RCC 7860 (cell line): ENCODE measurements at places on chromosomes 2 and 18.
A peak's percentile ranks its signal among the peaks of the same experiment; 100 is the strongest.

GRCh38 chr18:79921984-79922965 lies 29.2 kb downstream of the SLC66A2 start:
- no peak for DNase-seq

DNA sequence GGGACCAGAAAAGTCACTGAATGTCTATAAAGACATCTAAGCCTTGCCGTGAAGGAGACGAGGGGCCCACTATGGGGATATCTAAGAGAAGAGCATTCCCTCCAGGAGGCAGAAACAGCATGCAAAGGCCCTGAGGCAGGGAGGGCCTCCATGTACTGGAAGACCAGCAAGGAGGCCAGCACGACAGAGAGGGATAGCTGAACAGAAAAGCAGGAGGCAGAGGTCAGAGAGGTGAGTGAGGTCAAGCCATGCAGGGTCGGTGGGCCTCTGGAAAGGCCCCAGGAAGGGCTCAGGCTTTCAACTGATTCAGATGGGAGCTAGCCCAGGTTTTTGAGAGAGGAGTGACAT lies 5.7 kb downstream of the TRABD2A start:
- no peak for DNase-seq

DNA sequence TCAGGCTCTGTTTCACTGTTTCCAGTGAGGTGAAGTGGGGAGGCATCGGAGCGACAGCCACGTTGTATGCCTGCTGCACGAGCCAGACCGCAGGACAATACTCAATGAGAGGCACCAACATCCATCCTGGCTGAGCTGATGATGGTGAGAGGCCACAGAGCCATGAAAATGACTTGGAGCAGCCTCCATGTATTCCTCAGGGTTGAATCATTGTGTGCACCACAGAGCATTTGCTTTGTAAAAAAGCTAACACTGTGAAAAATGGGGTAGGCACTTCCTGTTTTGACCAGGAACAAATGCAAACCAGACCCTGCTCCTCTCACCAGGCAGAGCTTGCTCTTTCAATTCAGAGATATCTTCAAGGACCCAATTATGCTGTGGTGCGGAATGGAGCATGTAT lies 87.2 kb downstream of the LPIN1 start:
- no peak for DNase-seq

- DNase-seq = no peak
Observed at GRCh38 chr2:148048475-148049221, 27.8 kb downstream of the MBD5 start.

DNA sequence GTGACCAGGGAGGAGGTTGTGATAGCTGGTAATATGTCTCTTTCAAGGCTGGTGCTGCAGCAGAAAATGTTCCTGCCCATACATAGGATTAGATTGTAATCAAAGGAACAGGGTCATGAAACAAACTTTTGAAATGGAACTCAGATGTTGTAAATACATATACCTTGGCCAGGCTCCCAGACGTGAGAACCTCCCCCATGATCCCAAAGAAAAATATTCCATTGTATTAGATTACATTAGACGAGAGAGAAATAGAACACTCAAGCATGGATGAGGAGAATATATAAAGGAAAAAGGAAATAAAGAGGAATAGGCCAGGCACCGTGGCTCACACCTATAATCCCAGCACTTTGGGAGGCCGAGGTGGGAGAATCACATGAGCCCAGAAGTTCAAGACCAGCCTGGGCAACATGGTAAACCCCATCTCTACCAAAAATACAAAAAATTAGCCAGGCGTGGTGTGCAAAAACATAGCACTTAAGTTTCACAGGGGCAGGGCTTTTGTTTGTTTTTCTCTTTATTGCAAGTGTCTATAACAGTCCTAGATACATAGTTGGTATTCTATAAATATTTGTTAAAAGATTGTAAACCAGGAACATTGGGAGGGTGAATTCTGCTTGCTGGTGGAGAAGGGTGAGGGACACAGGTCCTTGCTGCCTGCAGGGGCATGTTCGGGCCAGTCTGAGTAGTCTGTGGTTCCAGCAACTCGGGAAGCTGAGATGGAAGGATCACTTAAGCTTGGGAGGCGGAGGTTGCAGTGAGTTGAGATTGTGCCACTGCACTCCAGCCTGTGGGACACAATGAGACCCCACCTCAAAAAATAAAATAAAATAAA lies 52.8 kb downstream of the RPL37A start:
- DNase-seq = no peak

DNA sequence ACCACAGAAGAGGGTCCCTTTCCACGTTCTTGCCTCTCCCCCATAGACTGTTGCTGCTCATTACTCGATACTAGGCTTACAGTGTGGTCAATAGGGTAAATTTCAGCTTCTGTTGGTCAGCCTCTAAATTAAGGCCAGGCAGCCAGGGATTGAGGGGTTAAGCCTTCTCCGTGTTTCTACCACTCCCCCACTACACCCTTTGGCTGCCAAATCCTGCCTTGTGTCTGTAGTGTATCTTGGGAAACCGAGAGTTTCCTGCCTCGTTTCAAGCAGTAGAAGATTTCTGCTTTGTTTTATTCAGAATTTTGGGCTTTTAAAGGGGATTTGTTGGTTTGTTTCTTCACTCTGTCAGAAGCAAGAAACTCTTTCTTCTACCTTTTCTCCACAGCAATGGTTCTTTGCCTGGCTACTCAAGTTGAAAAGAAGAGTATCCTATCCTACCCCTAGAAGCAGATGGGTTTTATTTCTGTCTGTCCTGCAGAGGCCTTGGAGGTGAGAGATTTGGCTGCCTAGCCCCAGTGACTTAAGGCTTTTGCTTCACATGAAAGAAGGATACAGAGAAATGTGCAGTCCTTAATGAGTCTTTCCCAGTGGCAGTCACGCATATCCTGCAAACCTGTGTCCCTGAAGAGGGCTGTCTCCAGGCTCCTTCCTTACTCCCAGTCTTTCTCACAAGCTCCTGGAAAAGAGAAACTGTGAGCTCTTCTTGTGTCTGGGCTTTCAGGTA lies 261.5 kb upstream of the TANK start:
- no peak for DNase-seq

DNA sequence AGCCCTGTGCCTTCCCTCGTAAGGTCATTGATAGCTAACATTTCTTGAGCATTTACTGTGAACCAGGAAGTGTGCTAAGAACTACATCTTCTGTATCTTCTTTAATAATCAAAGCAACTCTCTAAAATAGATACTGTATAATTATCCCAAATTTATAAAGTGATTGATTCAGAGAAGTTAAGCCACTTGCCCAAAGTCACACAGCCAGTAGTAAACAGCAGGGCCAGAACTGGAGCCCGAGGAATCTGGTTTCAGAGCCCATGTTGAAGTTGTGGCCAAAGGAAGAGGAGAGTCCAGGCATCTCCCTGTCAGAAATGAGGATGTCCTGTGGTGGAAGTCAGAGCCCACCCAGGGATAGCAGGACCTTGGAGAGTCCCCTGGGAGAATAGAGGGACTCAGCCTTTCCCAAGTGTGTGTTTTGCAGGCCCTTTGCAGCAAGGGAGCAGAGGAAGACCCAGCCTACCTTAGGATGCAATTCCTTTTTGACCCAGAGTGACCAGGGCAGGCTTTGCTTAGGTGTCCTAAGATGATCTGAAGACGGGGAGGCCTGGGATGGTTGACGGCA lies 134.2 kb downstream of the DYSF start:
- no peak for DNase-seq

- peak; percentile 95 for DNase-seq
Observed at GRCh38 chr2:229489016-229489415, 217.9 kb upstream of the PID1 start.

DNA sequence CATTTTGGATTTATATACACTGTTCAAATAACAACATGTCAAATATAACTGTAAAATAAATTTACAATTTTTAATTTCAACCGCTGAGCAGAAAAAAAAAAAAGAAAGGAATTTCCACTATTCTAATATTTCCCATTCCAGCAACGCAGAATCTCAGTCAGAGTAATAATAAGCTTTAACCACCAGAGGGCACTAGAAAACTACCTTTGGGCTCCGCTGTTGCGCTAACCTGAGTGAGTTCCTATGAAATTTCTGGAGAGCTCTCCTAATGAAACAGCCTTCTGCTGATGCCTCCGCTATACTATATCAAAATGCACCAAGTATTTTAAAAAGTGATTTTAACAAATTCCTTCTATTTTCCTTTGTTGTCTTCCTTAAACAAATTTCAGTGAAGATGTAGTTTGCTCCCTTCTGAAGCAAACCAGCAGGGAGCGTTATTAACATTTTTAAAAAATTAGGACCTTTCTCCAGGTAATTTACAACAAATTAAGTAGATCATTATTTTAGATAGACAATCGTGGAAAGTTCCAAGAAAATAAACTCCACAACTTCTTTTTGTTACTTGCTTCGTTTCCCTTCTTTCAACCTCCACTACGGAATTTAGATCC lies 23.0 kb downstream of the ERMN start:
- DNase-seq = peak; percentile 39

DNA sequence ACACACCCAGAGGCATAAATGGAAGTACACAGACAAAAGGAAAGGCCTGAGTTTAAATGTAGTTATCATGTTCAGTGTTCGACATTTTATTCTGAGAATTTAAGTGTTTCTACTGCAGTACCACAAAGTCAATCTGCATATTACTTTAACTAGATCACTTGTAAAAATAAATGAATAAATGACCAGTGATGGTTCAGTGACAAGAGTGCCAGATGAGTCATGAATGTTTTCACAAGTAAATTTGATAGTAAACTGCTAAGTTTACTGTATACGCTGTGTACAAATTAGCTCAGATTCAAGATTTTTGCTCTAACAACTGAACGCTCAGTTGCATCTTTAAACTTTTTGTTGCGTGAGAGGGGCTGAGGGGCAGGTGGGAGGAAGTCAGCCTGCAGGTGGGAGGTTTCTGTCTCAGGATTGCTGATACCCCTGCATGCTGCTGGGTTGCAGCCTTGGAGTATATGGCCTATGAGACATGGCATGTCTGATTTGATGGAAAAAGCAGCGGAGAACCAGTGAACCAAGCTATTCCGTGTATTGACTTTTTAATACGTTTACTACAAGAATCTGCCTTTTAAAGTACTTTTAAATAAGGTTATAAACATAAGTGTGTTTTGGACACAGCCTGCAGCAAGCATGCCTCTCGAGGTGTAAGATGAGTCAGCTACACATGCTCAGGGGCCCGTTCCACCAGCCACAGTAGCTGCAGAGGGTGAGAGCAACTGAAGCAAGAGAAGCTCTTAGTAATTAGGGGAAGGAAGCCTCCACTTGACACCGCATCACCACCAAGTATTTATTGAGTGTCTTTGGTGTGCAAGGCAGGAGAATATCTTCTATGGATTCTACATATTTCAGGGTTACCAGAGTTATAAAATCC lies 245.1 kb downstream of the NEDD4L start:
- DNase-seq = peak; percentile 34

DNA sequence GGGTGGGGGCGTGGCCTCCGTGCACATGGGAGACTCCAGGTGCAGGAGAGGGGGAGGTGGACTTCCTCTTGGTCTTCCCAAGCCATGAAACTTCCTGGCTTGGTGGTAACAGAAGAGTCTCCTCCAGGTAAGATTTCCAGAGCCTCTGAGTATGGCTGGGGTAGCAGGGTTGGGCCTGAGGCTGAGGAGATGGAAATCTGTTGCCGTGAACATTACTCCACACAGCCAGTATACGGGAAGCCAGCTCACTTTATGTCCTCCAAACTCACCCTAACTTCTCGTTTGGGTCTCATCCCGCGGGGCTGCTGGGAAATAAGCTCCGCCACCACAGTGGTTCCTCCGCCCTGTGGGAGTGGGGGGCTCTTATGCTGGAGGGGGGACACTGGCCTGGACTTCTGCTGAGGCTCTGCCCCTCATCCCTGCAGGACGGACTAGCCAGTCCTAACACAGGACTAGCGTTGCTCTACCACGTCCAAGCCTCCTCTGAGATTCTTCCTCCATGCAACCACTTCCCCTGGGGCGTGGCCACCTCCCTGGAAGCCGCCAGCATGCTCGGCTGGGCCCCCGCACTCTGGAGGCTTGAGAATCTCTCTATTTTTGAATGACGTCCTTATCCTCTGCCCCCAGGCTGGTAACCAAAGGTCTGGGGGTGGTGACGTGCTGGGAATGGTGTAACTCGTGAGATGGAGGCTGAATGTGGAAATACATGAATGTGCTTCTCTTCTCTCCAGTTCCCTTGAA lies 777 bp upstream of the RAB17 start:
- no peak for DNase-seq

- DNase-seq = no peak
Observed at GRCh38 chr2:3291750-3292149, 85.9 kb downstream of the EIPR1 start.

GRCh38 chr2:232374356-232374755 lies 4.2 kb upstream of the ALPP start:
- no peak for DNase-seq

DNA sequence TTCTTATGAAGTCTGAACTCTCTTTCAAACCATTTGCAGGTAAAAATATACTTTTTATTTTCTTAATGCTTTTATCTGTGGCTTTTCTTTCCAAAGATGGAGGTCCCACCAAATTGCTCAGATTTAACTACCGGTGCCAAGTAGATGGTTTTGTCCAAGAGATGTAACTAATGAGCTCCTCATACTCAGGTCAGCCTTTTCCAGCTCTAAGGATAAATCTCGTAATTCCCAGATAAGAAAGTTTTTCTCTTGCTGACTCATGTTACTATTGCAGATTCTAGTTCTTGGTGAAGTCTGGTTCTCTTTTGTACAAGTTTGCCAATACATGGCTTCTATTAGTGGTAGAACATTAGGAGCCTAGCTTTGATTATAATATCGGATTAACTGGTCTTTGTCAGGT lies 550.8 kb upstream of the ZNF804A start:
- no peak for DNase-seq

GRCh38 chr2:53473775-53474311 lies 293.8 kb upstream of the CHAC2 start:
- DNase-seq = no peak

DNA sequence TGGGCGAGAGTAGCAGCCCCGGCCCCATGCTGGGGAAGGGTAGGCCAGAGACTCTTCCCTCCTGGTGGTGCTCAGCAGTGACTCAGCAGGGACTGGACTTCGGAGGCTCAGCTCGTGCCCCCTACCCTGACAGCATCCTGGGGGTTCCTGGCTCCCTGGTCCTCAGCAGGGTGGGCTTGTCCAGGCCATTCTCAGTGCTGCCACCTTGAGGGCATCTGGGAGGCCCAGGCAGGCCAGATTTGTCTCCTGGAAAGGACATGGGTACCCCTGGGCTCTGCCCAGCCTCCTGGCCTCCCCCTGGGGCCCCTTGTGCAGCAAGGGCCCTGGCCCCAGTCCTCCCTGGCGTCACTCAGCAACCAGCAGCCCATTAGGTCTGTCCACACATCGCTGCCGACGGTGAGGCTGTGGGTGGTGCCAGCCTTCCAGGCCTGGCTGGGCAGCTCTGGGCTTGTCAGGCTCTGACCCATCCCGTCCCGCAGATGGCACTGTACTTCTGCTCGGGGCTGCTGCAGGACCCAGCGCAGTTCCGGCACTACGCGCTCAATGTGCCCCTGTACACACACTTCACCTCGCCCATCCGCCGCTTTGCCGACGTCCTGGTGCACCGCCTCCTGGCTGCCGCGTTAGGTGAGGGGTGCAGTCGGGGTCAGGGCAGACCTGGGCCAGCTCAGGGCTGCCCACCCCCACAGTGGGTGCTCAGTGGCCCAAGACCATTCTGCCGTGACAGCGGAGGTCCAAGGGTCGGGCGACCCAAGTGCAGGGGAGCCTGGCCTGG lies 45.0 kb upstream of the ALPP start:
- no peak for DNase-seq

GRCh38 chr2:101036562-101036961 lies 34.5 kb downstream of the RPL31 start:
- peak; percentile 31 for DNase-seq
